HTR-8/SVneo (cell line): ENCODE measurements at places on chromosomes 7 and 10.

GRCh38 chr7:22166928-22167327 is 190.0 kb downstream of the RAPGEF5 start:
- no peak for DNase-seq

GRCh38 chr10:63252095-63252762 is 119.1 kb downstream of the NRBF2 start:
- no peak for DNase-seq

GRCh38 chr10:92208736-92209135 is 82.1 kb downstream of the CPEB3 start:
- no peak for DNase-seq

DNA sequence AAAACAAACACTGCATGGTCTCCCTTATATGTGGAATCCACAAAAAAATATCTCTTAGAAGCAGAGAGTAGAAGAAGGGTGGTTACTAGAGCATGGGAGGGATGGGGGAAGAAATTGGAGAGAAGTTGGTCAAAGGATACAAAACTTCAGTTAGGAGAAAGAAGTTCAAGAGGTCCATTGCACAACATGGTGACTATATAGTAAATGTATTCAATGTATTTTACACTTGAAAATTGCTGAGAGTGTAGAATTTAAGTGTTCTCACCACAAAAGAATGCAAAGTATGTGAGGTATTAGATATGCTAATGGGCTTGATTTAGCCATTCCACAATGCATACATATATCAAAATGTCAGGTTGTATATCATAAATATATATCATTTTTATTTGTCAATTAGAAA is 232.0 kb upstream of the CELF2 start:
- peak; percentile 2 for DNase-seq

GRCh38 chr10:89550509-89550908 is 15.1 kb upstream of the SLC16A12 start:
- DNase-seq, result no peak

DNA sequence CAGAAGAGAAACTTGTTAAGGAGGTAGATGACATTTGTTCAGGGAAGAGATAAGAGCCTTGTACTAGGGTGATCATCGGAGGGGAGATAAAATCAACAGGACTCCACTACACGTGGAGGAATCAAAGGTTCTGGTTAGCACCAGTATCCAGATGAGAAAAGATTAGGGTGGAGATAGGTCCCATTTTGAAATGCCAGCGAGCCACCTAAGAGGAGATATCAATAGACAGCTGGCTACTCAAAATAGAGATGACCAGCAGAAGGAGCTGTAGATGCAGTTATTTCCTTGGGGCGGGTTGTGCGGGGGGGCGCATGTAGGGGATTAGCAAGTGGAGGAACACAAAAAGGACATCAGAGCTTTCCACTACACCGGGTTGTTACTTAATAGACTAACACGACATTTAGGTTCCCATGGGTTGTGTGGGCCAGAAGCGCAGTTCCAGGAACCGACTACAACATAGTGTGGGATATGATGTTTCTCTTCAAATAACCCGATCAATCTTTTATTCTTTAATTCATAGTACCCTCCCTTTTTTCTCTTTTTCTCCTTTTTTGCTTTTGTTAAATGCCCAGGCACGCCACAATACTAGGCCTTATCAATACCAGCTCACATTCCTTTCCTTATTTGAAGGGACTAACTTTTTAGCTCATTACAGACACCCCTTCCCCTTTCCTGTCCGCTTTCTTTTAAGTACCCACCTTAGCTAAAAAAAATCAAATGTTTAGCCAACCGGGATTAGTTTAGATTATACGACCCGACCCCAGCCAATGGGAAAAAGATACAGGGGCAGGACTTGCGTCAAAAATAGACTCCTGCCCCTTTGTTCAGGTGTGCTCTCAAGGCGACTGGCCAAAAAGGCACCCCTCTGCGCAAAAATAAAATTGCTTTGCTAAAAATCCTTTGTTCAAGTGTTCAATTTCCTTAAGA is 2.0 kb upstream of the KIF11 start:
- peak; percentile 53 for DNase-seq

- peak; percentile 23 for DNase-seq
Observed at GRCh38 chr10:99329304-99329553, at the start of gene CNNM1. Gene CNNM1, plus strand, starts transcription at chr10:99329356. Its CDS starts 32 bp downstream, at chr10:99329388.

- peak; percentile 10 for DNase-seq
Observed at GRCh38 chr7:37901236-37901827, 15.3 kb downstream of the SFRP4 start.

GRCh38 chr7:24922099-24922773 is 57.7 kb downstream of the OSBPL3 start:
- no peak for DNase-seq

DNA sequence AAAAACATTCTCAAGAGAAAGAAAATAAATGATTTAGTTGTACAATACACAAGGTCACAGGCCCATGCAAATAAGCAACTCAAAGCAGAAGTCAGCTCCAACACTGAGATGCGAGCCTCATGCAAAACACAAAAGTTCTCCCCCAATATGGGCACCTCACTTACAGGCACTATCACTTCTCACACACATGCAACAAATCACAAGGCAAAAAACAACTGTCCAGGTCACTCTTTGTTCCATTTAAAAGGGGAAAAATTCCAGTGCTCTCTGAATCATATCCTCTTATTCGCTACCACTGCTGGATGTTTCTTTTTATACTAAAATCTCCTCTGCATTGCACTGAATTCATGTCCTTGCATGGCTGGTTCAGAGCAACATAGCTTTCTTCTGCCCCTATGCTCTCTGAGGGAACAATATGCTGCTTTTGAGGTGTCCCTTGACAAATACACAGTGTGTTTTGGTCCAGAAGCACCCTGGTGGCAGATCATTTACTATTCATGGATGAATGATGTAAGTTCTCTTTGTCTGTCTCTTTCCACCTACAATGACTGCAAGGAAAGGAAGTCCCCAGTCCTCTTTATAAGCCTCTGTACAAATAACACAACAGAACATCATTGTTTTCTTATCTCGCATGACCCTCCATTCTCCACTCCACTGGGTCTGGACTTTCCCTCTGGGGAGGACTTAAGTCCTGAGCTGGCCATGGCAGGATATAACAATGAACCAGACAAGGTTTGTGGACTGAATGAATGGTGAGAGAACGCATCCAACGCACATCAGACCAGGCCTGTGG is 85.4 kb upstream of the GSDME start:
- DNase-seq, result no peak

GRCh38 chr7:729140-730000 is 2.3 kb upstream of the PRKAR1B start:
- DNase-seq, result no peak
